Fibroblast of the aortic adventitia (primary cell): ENCODE measurements at places on chromosomes 6 and 20.

DNA sequence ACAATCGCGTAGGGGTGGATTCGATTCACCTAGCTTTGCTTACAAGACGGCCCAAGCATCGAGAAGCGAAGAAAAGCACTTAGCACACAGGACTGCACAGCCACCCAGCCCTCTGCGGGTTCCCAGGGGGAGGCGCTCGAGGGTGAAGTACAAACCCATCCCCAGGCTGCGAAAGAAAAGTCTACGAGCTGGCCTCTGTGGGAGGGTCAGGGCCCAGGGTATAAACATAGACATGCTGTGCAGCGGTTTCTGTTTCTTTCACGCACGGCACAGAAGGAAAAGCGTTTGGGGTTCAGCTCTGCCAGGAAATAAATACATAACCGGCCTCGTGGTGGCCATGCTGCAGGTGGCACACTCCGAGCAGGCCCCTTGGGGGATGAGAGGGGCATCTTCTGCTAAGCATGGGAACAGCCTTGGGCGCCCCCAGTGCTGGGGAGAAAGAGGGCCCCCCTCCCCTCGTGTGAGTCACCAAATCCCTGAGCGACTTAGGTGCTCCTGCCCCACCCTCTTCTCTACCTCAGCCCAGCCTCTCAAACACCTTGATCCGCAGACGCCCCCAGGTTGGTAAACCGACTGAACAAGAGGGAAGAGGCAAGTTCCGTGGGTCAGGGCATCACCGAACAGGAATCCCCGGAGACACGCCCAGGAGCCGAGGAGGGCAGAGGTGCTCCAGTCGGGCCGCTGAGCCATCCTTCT is 91.6 kb upstream of the RIPOR2 start:
- DNase-seq = no peak

GRCh38 chr6:25898289-25898977 is 24.4 kb upstream of the SLC17A3 start:
- DNase-seq = no peak

DNA sequence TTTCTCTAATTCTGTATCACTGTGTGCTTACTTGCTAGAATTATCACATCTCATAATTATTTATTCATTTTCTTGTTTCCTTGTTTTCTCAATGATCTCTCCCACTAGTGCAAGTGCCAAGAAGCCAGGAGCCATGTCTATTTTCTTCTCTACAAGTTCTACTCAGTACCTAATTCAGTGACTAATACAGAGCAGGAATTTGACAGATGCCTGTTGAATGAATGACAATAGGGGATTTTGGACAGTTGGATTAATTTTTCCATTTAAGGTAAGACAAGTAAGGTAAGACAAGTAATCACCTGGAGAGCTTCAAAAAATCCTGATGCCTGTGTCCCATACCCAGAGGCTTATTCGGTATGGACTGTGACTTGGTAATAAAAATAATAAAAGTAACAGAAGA is 81.0 kb downstream of the EDN1 start:
- no peak for DNase-seq

GRCh38 chr6:27531772-27532459 is 59.0 kb upstream of the ZNF184 start:
- no peak for DNase-seq

DNA sequence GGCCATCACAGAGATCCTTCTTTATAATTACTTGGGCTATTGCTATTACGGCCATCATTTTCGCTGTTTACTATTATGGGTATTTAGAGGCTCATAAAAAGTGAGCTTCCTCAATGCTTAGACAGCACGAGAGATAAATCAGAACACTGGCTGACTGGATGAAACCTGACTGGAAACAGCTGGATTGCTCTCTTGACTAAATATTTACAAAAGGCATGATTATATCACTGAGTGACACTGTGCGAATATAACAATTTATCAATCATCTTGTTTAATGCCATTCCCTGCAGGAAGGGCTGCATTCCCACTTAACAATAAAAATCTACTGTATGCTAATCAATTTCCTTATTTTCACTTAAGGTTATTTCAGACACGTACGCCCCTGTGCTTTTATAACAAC is 260.1 kb upstream of the ARID1B start:
- no peak for DNase-seq

- DNase-seq = peak; percentile 23
These were observed 21.8 kb downstream of the PCK1 start for GRCh38 chr20:57582432-57583288.

DNA sequence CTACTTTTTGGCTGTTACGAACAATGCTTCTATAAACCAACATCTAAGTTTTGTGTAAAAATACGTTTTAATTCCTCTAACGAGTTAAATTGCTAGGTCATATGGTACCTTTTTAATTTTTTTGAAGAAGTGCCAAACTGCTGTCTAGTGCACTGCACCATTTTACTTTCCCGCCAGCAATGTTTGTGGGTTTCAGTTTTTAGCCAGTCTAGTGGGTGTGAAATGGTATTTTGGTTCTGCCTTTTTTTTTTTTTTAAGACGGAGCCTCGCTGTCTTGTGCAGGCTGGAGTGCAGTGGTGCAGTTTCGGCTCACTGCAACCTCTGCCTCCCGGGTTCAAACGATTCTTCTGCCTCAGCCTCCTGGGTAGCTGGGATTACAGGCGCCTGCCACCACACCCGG is 34.1 kb upstream of the BAG2 start:
- no peak for DNase-seq

DNA sequence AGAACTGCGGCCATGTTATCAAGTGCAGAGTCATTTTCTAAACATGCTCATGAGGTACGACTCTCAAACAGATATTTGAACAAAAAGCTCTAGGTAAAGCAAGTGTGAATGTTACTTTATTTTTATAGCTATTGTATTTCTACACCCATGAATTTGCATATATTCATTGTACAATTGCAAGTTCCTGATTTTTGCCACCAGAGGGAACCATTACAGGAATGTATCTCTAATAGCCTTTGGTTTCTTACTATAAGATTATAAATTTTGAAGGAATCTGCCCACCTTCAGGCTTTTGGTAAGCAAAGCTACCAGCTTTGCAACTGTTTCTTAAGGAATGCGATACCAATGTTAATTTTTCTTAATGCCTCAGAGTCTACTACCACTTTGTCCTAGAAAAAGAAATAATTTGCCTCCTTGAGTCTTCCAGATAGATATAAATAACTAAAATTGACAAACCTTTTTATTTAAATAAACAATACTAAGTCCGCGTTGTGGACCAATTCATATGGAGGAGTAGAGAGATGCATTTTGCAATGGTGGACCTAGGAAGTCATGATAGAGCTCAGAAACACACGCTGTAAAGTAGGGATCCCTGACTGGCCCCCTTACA is 125.4 kb upstream of the SAMD5 start:
- DNase-seq = peak; percentile 61

DNA sequence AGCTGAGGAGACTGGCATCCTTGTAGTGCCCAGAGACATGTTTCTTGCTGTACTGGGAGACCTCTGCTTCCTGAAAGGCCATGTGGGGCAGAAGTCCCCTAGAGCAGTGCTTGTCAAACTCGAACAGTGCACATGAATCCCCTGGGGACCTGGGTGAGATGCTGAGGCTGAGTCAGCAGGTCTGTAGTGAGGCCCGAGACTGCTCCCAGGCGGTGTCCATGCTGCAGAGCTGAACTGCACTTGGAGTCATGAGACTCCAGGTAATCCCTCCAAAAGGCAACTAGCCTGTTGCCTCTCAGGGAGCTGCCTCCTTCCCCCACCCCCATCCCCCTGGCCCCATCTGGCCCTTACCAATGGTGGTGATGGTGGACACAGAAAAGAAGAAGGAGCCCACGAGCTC is 3.7 kb downstream of the KCNK17 start:
- DNase-seq = no peak

DNA sequence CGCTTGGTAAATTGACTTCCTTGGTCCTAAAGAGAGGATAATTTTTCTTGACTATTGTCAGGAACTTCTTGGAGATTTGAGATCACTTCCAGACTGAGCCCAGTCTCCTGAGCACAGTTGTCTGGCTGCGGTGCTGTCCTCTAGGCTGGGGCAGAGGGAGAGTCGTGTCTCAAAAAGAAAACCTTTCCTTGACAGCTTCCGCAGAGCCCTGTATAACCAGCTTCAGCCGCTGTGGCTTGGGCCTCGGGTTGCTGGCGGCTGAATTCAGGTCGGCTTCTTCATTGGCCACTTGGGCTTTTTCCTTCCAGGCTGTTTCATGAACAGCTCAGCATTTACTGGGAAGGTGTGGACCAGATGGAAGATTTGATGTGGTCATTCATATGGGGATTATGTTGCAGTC is 75.9 kb downstream of the DHX35 start:
- DNase-seq = no peak

DNA sequence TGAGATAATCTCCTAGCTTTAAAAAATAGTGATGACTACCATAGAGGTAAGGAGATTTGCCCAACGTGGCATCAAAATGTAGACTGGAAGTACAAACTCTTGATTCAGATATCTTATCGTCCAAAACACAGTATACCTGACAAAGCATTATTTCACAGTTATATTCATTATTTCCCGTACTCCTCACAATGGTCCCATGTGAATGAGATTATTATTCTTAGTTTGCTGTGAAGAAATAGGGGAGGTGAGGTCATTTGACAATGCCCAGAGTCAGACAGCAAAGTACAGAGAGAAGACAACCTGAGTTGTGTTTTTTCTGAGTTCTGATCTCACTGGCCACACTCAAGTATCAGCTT is 1.2 kb upstream of the TFB1M start:
- peak; percentile 37 for DNase-seq

GRCh38 chr6:47091886-47092668 is 49.9 kb upstream of the ADGRF1 start:
- peak; percentile 80 for DNase-seq

GRCh38 chr6:111794727-111795452 is 78.4 kb downstream of the FYN start:
- DNase-seq = no peak

DNA sequence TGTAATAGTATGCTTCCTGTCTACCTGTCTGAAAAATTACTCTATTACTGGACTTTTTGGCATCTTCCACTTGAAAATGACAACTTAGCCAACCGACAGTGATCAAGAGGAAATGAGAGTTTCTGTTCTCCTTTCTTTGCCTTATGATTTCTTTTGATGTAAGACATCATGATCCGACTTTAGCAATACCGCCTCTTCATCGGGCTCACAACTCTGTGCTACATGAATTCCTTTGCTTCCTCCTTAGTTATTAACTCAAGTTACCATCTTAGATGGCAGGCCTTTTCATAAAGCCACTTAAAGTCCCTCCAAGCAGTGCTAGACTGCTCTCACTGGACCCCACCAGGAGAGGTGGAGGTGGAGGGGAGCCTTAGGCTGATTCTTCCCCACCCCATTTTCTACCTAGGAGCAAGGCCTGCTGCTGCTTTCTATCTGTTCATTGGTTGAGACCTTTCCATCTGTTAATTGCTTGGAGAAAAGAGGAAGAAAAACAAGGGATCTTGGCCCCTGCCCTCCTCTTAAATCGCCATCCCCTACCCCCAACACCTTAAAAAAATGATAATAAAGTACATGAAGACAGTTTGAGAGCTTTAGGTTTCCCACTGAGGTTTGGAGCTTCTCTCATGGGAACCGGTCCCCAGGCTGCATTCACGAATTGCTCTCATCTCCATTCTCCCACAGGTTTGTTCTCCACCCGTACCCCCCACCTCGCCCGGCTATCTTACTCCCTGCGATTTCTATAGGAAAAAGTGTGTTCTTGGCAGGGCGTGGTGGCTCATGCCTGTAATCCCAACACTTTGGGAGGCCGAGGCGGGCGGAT is 21.6 kb upstream of the MCM3 start:
- no peak for DNase-seq

DNA sequence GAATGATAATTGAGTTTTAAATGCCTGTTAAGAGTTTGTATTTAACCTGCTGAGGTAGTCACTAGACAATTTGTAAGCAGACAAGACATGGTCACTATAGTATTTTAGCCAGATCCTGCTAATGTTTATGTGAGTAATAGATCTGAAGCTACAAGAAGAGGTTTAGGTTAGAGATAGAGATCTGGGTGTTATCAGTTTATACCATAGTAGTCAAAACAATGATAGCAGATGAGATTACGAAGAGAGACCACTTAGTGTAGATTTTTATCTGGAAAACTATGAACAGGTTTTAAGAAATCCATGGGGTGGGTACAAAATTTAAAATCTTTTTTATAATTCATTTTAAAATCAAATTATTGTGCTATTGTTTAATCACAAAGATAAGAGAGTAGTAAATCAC is 47.5 kb downstream of the PHIP start:
- DNase-seq = no peak

DNA sequence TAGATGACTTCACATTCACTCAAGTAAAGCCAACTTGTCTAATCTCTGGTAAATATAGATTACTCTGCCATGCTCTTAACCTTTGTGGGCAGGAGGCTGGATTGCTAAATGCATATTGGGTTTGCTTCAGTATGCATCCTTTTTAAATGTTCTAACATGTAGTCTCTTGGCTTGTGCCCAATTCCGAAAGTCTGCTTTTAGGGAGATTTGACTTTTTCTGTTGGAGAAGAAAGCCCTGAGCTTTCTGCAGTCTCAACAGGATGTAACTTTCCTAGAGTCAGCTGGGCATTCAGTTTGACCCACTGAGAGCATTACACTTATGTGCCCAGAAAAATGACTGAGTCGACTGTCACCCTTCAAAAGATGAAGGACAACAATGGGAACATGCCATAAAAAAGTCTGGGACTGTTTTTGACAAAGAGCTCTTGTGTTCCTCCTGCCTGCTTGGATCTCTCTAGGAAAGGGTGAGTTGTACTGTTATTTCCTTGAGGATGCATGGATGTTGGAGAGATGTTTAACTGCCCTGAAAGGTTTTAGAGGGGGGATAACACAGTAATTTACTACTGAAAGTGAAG is 299.4 kb downstream of the ZFAND3 start:
- no peak for DNase-seq

DNA sequence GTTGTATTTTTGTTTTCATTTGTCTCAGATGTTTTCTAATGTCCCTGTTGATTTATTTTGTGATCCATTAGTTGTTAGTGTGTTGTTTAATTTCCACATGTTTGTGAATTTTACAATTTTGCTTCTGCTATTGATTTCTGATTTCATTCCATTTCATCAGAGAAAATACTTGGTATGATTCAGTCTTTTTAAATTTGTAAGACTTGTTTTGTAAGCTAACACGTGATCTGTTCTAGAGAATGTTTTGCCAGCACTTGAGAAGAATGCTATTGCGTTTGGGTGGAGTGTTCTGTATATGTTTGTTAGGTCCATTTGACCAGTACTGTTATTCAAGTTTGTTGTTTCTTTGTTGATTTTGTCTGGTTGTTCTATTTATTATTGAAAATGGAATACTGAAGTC is 53.9 kb downstream of the KIZ start:
- DNase-seq = peak; percentile 77

DNA sequence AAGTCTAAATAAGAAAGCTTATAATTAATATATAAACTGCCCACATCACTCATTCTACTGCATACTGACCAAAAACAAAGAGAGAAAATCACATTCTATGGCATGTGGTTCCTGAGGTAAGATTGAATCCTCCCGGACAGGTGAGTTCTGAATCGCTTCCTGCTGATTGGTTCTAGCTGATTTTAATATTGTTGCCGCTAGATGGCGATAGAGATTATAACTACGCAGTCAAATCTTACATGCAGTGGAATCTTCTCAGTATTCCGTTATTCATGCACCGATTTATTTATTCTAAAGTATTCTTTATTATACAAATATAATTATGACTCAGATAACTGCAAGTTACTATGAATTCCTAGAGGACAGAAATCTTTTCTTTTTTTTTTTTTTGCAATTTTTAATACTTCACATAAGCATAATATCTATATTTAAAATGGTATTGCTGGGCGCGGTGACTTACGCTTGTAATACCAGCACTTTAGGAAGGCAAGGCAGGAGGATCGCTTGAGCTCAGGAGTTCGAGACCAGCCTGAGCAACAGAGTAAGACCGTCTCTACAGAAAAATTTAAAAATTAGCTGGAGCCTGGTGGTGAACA is 24.2 kb upstream of the TMX4 start:
- DNase-seq = peak; percentile 80
